ENCODE measurements at places on chromosomes 13 and 19.

GRCh38 chr19:53977429-53977990, 13.9 kb upstream of the CACNG6 start:
- peak; percentile 51 for DNase-seq

GRCh38 chr19:16661480-16662034, 618 bp downstream of the TMEM38A start:
- DNase-seq = no peak

DNA sequence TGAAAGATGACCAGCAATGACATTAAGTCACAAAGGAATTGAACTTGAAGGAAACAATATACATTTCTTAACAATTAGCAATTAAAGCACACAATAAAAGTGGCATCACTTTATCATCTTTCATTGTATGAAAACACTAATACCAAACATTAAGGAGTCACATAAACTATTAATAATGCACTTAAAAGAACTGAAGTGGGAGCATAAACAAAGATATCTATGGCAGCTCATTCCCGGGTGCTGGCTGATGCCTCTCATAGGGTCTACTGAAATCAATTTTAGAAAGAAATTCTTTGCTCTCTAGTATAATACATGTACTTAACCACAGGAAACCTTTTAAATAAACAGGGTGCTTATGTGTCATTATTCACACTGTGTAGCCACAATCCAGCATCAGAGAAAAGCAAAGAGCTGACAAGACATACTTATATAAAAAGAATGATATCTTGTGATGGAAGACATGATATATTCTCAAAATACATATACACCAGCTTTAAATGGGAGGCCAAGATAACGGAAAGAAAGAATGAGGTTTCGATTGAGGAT, 1207.8 kb downstream of the EFNB2 start:
- DNase-seq = no peak

DNA sequence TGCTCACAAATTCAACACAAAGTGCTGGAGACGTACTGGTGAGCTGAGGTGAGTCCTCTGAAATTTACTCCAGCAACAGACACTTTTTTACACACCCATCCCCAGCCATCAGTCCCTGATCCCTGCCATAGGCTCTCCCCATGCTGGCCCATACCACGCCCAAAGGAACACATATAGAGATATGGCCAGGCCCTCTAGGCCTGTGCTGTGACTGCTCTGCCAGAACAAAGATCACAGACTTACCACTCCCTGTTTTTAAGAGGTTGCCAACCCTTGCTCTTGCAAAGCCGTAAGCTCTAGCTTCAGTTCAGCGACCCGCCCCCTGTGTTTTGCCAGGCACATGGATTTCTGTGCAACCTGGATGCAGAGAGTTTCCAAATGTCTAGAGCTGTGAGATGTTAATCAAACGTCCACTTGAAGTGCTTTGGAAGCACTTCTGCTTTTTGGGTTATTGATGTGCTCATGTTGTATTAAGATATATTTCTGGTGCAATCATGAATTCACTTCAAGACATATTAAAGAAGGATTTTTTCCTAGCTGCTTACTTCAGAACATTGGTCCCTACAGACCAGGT, 59.7 kb downstream of the DLEU7 start:
- no peak for DNase-seq

DNA sequence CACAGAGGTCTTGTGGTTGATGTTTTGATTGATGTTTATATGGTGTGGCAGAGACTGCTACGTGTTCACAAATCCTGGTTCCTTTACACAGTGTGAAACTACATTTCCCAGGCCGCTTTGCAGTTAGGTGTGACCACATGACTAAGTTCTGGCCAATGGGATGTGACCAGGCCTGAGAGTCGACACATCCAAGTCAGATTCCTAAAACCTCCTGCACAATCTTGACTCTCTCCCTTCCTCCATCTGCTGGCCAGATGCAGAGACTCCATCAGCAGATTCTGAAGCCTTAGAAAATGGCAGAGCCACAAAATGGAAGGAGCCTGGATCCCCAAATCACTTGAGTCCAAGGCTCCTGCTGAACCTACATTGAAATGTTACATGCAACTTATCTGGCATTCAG, 12.6 kb downstream of the CD37 start:
- DNase-seq = no peak

- DNase-seq = no peak
Observed at GRCh38 chr13:27304611-27305010, 34.0 kb downstream of the RASL11A start.

- DNase-seq = no peak
Observed at GRCh38 chr13:26956522-26957142, 196.0 kb upstream of the GPR12 start.

DNA sequence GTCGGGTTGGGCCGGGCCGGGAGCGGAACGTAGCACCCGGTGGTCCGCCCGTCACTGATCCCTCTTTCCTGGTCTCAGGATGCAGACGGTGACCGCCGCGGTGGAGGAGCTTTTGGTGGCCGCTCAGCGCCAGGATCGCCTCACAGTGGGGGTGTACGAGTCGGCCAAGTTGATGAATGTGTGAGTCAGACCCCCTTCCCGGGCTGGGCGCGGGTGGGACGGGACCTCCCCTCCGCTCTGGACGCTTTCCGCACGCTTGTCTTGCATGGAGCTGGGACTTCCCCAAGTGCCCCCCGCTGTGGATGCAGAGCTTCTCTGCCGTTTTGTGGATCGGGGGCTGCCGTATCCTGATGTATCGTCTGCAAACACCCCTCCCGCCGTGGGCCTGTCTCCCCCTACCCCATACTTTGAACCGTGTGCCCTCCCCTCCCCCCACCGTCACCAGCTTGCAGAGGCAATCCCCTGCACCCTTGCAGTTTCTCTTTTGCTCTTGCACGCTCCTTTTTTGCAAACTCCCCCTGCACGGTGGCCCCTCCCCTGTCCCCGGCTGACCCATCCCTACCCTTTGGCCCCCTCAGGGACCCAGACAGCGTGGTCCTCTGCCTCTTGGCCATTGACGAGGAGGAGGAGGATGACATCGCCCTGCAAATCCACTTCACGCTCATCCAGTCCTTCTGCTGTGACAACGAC, 669 bp downstream of the GADD45B start:
- no peak for DNase-seq

DNA sequence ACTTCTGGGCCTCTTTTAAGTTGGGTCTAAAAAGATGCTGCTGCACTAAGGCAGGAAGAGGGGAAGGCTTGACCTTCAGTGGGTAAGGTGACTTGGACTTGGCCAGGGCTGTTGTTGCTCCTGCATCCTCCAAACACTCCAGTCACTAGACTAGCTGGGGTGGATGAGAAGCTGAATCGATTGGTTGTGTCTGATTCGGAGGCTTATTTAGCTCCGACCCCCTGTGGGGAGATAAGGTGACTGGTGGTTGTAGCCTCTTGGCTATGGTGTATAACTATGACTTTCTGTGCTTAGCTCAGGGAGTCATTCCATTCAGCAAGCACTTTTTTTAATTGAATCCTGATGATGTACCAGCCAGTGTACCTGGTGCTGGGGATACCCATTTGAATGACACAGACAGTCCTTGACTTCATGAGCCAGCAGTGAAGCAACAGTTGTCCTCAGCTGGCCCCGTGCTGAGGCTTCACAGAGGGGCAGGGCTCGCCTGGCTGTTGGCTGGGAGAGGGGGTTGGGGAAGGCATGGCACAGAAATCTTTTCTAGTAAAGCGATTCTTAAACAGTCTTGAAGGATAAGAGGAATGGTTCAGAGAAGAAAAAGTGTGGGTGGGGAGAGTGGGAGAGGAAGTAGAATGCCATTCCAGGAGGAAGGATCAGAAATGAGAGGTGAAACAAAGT, 9.9 kb downstream of the PCDH8 start:
- DNase-seq = no peak

- DNase-seq = no peak
Observed at GRCh38 chr13:113083402-113084061, 22.1 kb upstream of the F7 start.

DNA sequence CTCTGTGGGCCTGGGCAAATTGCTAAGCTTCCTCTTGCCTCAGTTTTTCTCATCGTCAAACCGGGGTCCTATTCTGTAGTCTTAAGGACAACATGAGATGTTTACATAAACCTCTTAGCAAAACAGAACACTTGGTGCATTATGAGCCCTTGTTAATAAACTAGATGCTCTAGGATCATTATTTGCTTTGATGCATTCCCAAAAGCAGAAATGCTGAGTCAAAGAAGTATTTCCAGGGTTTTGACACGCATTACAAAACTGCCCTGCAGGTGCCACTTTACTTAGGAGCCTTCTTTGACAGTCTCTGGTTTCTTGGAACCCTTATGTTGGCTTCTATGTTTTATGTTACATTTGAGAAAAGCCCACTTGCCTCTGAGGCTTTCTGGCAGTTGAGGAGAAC, 12.1 kb downstream of the AKAP11 start:
- no peak for DNase-seq
